ENCODE measurements at places on chromosomes 2 and 18.

- no peak for DNase-seq
Measured at GRCh38 chr2:175832866-175833265, 169.2 kb downstream of the LNPK start.

DNA sequence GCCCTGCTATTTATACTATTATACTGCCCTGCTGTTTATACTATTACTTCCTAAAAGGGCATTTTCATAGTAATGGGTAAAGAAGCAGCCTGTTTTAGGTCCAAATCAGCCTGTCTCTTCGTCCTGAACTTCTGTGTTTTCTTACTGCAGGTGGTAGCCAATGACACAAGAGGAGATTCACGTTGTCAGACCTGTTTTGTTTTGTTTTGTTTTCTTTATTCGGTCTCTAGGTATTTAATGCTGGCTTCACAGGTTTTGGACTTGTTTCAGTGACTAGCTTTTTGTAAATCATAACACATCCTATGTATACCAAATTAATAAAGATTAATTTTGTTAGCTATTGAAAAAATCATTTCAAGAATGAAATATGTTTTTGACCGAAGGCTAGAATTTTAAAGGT is 116.4 kb downstream of the MAP3K20 start:
- no peak for DNase-seq

DNA sequence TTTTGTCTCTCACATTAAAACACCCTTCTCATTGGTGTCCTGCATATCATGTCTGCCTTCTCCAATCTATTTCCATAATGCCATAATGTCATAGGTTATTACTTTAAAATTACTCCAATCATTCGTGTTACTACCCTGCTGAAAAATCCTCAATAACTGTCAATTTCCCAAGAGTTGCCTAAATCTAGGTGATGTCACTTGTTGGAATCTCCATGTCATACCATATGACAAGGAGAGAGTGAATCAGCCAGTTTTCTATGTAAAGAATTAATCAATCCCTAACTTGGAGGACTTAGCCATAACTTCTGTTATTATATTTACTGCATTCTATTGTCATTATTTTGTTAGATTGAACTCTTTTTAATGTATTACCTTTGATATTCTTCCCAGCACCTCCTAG is 62.5 kb downstream of the PHLPP1 start:
- no peak for DNase-seq

GRCh38 chr18:3645384-3646156 is 195.6 kb downstream of the TGIF1 start:
- no peak for DNase-seq

Measured in AG08396 (cell line).